ENCODE measurements at places on chromosomes 6 and 20.

DNA sequence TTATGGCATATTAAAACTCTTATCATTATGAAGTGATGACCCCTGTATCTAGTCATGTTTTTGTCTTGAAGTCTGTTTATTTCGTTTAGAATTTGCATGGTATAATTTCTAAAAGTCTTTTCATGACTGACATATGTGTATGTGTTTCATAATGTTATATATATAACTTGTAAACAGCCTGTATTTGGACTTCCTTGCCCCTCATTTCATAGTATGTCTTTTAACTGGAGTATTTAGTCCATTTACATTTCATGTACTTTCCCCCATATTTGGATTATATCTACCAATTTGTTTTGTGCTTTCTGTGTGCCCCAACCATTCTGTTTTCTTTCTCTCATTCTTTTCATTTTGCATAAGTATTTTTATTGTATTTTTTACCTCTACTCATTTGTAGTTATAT, 59.0 kb downstream of the SYCP2L start:
- no peak for DNase-seq

DNA sequence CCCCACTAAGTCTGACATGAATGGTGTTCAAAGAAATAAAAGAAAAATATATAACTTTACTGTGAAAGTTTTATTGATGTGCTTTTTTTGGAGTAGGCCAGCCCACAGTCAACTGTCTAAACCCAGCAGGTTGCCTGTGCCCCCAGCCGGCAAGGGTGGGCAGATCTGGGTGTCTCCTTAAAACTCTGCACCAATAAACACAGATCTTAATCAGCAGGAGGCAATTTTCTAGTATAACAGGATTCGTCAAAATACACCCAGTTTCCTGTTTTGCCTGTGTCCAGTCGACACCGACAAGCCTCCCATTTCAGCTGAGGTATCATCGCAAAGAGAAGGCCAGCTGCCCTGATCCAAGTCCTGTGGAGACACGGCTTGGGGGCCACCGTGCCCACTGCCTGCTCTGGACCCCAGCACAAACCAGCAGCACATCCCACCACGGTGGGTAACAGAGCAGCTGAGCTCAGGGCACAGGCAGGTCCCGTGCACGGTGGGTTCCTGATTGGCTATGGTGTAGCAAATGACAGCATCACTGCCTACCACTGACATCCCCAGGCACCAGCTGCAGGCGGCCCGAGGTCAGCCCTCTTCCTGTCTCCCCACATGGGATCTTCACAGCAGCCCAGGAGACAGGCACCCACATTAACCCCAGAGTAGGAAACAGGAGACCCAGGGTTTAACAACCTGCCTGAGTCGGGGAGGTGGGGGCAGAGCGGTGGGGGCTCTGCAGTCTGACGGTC, 15.7 kb downstream of the BMP7 start:
- DNase-seq: peak; percentile 16

DNA sequence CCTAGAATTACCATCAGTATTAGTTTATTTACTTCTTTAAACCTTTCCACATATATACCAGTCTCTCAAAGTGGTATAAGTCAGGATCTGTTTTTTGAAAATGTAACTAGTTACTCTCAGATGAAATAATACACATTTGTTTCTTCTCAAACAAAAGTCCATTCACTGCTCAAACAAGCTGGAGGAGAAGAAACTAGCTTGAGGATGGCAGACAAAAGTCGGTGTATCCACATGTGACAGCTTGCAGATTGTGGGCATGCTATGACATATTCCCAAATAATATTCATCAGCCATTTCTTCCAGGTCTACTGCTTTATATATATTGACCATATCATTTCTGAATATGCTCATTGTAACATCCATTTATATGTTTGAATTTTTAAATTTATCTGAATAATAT, 197.4 kb upstream of the KCNQ5 start:
- DNase-seq: no peak

DNA sequence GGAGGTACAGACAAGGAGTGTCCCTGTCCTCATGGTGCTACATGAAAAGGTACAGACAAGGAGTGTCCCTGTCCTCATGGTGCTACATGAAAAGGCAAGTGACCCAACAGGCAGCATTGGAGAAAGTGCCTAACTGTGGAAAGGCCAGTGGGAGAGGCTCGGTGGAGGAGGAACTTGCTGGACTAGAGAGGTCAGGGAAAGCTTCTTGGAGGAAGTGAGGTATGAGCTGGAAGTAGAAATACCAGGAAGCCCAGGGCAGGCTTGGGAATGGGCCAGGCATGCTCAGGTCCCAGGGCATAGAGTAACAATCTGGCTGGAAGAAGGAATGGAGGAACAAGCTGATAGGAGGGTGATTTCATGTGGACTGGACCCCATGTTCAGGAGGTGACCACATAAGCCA, 59.8 kb upstream of the FNDC1 start:
- no peak for DNase-seq

- no peak for DNase-seq
These were observed 352.4 kb downstream of the UTRN start for GRCh38 chr6:144637541-144637940.

- peak; percentile 4 for DNase-seq
These were observed 32.1 kb upstream of the CENPW start for GRCh38 chr6:126307849-126308248.

GRCh38 chr6:92507552-92507951, 911.8 kb downstream of the EPHA7 start:
- no peak for DNase-seq

GRCh38 chr6:126805861-126806260, 312.6 kb upstream of the RSPO3 start:
- no peak for DNase-seq

DNA sequence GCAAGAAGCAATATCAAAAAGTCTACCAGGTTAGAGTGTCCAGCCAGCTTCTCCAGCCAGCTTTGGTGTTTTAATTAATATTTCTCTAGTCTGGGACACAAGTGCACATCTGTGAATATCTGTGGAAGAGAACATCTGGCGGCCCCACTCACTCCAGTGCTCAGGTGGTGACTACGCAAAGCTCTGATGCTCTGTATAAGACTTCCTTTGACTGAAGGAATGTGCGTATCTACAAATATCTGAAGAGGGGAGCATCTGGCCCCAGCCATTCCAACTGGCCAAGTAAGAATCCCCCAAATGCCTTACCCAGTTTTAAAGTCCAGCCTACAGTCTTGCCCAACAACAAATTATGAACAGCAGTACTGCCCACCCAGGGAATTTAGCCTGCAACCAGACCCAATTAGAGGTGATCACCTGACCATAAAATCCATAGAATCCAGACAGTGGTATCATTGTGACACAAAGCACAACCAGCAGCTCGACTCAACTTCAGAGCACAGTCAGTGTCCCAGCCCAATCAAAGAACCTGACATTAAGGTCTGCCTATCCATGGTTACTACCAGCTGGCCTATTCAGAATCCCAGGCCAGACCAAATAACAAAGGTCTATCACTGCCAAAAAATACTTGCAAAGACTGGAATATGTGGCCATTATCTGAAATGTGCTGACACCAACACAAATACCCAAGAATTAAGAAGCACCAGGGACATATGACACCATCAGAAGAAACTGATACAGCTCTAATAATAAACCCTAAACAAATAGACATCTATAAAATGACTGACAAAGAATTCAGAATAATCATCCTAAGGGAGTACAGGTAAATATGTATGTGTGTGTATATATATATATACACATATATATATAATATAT, 76.1 kb upstream of the MANEA start:
- DNase-seq: no peak

GRCh38 chr20:61855286-61855685, 210.4 kb downstream of the TAF4 start:
- DNase-seq: no peak

DNA sequence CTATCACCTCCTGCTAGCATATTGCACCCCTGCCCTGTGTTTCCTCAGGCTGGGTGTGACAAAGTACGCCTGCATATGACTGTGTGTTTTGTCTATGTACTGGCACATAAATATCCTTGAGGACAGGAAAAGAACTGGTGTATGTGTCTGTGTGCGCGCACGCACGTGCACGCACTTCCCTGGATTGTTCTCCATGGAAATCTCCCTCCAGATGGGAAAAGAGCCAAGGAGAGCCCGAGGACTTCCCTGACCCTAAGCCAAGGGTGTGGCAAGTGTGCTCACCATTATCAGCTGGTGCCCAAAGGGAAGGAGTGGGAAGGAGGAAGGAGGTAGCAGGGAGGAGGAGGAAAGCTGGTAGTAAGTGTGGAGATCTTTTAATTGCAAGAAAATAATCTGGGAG, 117.6 kb downstream of the HIVEP2 start:
- peak; percentile 87 for DNase-seq

DNA sequence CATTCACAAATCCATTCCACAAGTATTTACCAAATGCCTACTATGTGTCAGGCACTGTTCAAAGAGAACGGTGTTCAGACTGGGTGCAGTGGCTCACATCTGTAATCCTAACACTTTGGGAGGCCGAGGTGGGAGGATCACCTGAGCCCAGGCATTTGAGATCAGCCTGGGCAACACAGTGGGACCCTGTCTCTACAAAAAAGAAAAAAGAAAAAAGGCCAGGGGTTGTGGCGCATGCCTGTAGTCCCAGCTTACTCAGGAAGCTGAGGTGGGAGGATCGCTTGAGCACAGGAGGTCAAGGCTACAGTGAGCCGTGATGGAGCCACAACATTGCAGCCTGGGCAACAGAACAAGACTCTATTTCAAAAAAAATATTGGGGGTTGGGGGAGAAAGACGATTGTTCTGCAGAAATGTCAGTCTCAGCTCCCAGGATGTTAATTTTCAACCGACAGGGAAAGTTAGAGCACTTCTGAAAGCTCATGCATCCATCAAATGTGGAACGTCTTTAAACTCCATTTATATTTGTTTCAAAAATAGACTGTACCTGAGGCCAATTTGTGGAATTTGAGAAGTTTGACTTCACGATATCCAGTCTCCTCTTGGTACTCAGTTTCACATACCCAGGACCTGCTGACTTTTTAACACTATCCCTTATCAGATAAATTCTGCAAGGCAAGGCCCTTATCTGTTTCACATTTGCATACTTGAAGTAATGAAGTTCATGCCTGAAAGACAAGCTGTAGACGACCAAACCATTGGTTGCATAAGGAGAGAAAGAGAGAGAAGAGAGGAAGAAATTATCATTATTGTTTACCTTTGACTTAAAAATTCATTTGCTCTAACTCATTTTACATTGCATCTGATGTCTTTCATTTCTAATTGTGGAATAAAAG, 14.8 kb upstream of the BTN3A2 start:
- DNase-seq: no peak

- no peak for DNase-seq
These were observed 58.9 kb upstream of the MCM9 start for GRCh38 chr6:118993803-118994251.

GRCh38 chr6:119728220-119728750, 378.7 kb upstream of the MAN1A1 start:
- no peak for DNase-seq

DNA sequence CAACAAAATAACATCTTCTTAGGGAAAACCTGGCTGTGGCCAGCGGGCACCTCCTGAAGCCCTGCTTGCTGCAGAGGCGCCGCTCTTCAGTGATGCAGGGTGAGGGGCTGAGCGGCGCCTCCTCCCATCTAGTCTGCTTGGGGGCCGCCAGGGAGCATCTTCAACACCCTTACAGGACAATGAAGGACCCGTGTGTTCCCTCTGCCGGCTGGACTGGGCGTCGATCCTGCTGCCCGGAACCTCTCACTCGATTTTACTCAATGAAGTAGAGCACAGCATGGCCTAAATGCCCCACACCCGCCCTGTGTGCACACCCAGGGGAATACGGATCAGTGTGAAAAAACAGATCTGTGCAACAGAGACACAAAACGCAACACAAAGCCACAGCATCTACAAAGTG, 28.5 kb upstream of the MPC1 start:
- no peak for DNase-seq

DNA sequence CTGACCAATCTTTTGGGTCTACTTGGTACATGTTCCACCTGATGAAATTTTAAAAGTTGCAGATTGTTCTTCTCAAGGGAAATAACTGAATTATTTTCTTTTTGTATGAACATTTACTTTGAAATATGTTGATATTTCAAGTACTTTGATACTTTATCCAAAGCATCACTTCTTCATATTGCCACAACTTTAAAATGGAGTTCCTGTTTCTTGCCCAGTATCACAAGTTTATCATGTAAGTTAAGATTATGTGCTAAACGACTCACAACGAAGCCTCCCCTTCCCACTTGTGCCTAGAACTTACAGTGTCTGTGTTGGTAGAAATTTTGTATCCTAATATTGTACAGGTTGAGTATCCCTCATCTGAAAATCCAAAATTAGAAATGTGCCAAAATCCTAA, 108.4 kb downstream of the ARID1B start:
- no peak for DNase-seq
